NCI-H345 (cell line): ENCODE measurements at places on chromosomes 1 and 21.

DNA sequence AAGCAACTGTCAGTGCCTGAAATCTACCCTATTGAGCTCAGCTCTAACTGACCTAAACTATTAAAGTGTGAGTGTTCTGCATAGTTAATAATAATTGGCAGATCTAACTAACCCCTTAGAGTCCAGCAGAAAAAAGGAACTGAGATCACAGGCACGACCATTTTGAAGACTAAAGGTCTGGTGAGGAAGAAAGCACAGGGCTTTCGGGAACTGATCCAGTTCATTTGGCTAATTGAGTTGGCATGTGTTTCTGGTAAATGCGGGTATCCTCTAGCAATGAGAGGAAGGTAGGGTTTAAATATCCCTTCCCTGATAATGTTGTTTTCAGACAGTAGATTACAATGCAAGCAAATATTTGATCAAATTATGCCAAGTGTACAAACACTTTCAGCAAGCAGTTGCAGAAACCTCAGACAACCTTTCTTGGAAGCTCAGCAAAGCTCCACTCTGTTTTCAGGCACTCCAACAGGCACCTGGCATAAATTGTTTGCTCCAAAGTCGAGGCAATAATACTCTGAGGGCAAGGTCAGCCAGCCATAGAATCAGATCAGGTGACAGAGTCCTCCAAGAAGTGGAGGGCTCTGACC is 100.8 kb downstream of the KCNK1 start:
- no peak for DNase-seq

GRCh38 chr1:30639881-30640452 is 83.4 kb downstream of the MATN1 start:
- peak; percentile 50 for DNase-seq

DNA sequence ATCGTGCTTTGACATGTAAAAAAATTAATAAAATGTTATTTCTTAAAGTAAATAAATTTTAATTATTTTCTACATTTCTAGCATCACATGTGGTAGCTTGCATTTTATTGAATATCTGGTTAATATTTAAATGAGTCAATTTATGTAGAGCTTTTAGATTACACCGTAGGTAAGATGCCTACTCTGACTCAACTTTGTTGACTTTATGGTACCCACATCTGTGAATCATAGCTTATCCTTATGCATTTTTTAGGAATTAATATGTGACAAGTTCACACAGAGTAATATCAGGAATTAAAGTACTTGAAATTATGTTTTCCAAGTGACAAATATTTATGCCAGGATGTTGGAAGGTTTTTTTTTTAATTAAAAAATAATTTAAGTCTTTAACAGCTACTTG is 120.7 kb downstream of the LEPR start:
- no peak for DNase-seq

- DNase-seq, result no peak
These were observed 22.4 kb downstream of the LAMB3 start for GRCh38 chr1:209629621-209630382.

DNA sequence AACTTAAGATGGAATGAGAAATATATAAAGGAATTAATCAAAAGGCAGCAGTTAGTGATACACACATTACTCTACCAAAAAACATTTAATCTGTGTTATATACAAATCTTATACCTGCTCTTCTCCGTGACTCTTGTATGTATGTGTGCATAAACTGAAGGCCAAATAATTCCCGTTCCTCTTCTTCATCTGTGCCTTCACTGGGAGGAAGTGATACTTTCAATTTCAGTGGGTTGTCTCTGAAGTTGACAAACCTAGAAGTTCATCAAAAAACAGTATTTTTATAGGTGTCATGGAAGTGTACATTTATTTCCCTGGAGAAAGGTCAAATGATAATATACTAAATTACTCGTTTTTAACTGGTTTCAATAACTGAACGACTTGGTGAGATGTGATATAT is 19.3 kb downstream of the TRMT13 start:
- DNase-seq, result no peak

GRCh38 chr1:199297174-199297573 is 658.3 kb downstream of the PTPRC start:
- no peak for DNase-seq

DNA sequence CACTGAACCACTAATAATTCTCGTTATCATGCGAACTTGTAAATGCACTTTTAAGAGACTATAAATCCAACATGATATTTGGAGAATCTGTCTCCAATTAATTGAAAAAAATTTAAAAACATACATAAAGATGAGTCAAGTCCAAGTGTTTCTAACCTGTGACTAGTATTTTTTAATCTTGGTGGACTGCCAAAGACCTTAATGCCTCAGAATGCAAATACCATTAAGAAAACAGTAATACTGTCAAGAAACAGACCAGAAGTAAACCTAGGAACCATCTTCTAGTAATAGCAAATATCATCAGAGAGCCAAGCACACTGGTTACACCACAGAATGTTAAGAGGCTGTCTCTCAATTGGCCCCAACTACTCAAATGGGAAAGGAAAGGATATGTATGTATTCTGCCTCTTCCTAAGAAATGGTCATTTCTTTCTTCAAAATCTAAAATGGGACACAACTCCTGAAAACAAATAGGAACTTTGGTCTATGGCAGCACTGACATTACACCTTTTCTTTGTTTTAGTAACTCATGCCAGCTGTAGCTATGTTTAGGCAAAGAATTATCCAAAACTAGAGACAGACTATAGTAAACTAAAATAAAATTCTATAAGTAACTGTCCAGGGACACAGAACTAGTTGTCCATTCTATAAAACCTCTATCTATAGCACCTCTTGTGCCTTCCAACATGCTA is 15.8 kb downstream of the SCYL3 start:
- DNase-seq, result no peak

DNA sequence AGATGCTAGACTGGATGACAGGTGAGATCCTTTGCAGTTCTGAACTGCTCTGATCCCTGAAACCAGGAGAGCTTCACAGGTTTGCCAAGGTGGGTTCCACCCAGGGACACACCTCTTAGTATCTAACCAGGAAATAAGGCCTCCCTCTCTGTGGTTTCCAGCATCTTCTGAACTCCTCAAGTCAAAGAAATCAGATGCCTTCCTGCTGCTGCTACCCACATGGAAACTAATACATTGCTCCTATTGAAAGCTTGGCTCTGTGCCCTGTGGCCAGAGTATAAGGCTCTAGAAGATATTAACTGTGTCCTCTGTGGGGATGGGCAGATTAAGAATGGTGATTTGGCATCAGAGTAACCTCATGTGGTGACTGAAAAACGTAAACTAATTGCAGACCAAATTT is 75.0 kb upstream of the MRPS6 start:
- no peak for DNase-seq

GRCh38 chr1:15430787-15431570 is 7.3 kb upstream of the CTRC start:
- peak; percentile 60 for DNase-seq
